ENCODE measurements at places on chromosomes 2 and 18.

DNA sequence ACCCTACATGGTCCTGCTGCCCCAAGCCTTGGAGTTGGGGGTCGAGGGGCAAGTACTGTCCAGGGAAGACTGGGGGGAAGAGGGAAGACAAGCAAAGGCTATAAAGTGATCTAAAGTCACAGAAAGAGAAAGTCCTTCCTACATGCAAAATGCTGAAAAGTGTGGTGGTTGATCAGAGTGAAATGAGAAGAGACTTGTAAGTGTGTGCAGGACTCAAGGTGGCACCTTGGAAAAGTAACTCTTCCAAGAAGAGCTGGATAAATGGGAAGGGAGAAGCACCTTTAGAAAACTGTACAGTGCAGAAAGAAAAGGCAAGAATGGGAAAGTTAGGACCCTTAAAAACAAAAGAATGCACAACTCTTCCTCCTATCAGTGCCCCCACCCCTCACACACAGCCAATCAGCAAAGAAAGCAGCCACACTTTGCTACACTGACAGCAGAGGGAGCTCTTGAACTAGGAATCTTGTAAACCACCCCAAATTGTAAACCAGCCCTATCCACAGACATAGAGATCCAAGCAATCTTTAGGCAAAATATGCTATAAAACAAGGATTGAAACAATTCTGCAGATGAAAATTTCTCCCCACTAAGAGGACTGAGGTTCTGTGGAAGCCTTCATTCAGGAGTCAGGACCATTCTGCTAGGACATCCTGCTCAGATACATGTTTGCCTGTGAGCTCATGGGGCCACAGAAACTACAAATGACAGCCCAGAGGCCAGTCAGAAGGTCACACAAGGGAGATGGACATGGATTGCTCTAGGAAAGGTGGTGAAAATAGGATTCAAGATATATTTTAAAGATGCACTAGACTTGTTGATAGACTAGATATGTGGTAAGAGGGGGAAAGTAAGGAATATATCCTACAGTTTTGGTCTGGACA, 146.4 kb downstream of the FTCDNL1 start:
- no peak for DNase-seq

GRCh38 chr2:200297989-200298388, 8.5 kb upstream of the SPATS2L start:
- DNase-seq: no peak

GRCh38 chr18:63205791-63206252, 113.7 kb downstream of the BCL2 start:
- no peak for DNase-seq

GRCh38 chr2:214264171-214264570, 146.7 kb upstream of the VWC2L start:
- no peak for DNase-seq

GRCh38 chr2:205698286-205699268, 16.3 kb downstream of the NRP2 start:
- DNase-seq: no peak

- DNase-seq: no peak
These were observed 303.1 kb downstream of the TGIF1 start for GRCh38 chr18:3753106-3753505.

DNA sequence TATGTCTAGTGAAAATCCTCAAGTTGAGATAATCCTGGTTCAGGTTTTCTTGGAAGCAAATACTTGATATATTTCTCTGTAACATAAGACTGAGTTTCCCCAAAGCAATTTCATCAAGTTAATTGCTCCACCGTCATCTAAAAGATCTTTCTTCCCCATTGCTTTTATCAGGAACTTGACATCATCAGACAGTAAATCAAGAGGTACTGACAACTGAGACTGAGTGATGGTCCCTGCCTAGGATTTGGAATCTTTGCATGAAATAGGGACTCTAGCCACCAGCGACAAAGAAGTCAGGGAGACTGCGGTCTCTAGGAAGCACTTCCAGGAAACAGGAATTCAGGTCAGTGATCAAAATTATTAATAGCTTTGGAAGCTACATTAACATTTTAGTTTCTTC, 43.4 kb upstream of the SCN1A start:
- DNase-seq: no peak

GRCh38 chr2:148255929-148256328, 235.0 kb downstream of the MBD5 start:
- no peak for DNase-seq

DNA sequence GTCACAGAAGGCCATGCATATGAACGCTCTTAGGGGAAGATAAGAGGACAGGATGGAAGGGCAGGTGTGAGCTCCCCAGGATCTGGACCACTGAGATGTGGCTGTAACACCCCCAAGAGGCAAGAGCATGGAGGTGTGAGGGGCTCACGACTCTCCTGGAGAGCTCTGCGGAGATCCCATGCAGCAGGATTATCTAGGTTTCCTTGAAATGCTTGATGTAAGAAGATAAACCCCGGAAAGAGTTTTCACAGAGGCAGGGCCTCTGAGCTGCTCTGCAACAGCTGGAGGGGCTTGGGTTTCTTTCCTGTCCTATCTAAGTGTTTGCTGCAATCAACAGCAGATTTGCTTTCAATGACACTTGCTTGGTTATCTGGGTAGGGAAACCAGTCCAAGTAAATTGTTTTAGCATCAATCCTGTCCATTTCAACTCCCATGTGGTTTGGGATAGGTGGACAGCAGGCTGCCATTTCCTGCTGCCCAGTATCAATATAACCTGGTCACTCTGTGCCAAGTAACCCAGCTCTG, 138.9 kb downstream of the SMAD2 start:
- no peak for DNase-seq

- DNase-seq: no peak
These were observed 323.9 kb upstream of the RND3 start for GRCh38 chr2:150811259-150811855.

GRCh38 chr2:112187805-112188596, 49.8 kb downstream of the FBLN7 start:
- DNase-seq: peak; percentile 79

- peak; percentile 62 for DNase-seq
These were observed 558 bp downstream of the TTC39C start for GRCh38 chr18:24014986-24015638.

DNA sequence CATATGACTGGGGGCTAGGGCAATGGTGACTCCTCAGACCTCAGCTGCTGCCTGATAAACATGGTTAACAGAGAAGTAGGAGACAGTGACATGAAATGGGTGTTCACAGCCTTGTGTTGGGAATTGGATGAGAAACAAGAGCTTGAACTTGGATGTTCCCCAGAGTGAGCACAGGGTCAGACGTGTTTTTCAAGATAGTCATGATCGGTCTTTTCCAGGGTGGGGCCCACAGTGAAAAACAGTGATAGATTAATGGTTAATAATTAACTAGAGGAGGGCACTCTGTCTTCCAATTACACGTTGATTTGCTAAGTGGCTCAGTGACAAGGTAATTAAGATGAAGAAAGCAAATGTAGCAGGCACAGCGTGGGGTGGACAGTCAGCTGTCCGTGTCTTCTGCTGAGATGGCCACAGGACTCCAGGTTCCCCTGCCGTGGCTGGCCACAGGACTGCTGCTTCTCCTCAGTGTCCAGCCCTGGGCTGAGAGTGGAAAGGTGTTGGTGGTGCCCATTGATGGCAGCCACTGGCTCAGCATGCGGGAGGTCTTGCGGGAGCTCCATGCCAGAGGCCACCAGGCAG, at the start of gene UGT1A3:
Gene UGT1A3 (plus strand): TSS at position 320 of the 579 bp plus-strand sequence. CDS start 85 bp downstream, at position 405.
- DNase-seq: no peak

DNA sequence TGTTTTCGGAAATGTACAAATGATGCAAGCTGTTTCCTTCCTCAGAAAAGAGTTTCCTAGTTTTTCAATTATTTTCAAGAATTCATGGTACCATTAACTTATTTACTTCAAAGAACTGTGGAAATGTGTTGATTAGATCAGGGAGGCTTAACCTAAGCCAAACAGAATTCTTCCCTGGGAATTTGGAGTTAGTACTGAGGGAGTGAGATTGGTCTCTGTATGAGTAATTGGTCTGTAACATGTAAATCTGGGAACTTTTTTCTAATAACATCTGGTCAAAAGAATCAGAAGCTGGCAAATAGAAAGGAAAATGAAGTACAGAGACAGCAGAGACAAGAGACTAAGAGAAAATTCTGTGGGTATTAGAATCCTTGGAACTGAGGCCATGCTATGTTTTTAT, 145.8 kb downstream of the BABAM2 start:
- no peak for DNase-seq

- no peak for DNase-seq
These were observed 3.8 kb upstream of the EPC2 start for GRCh38 chr2:148640767-148641166.

- no peak for DNase-seq
These were observed 51.9 kb upstream of the RMDN2 start for GRCh38 chr2:37873229-37873628.

GRCh38 chr2:159165048-159165447, 121.5 kb downstream of the WDSUB1 start:
- no peak for DNase-seq

GRCh38 chr2:12612168-12612567, 104.6 kb upstream of the TRIB2 start:
- no peak for DNase-seq

DNA sequence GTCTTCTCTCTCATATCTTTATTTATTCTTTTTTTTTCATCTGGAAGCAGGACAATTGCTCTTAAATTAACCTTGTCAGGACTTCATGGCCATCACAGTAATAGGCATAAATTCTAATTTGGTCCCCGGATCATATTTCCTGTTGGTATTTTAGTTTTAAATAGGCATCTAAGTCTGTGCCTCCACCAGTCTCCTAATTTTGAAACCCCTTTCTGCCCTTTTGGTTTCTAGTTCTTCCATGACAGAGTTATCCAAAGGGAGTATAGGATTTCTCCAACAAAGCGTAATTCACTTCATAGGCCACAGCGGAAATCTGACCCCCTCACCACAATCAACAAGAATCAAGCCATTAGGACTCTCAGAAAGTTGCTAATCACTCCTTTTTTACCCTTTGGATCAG, 3.8 kb downstream of the EPHA4 start:
- DNase-seq: no peak

GRCh38 chr18:32276906-32277305, 87.1 kb downstream of the MEP1B start:
- no peak for DNase-seq

DNA sequence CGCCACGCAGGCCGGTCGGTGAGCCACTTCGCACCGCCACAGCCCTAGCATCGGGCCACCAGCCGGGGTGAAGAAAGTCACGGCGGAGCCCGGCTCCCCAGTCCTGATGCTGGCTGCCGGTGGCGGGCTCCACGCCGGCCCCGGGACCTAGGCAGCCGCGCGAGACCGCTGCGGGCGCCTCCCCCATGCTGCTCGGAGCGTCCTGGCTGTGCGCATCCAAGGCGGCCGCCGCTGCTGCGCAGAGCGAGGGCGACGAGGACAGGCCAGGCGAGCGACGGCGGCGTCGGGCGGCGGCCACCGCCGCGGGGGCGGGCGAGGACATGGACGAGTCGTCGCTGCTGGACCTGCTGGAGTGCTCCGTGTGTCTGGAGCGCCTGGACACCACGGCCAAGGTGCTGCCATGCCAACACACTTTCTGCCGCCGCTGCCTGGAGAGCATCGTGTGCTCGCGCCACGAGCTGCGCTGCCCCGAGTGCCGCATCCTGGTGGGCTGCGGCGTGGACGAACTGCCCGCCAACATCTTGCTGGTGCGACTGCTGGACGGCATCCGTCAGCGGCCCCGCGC, 433 bp downstream of the SH3RF3 start:
- peak; percentile 63 for DNase-seq

DNA sequence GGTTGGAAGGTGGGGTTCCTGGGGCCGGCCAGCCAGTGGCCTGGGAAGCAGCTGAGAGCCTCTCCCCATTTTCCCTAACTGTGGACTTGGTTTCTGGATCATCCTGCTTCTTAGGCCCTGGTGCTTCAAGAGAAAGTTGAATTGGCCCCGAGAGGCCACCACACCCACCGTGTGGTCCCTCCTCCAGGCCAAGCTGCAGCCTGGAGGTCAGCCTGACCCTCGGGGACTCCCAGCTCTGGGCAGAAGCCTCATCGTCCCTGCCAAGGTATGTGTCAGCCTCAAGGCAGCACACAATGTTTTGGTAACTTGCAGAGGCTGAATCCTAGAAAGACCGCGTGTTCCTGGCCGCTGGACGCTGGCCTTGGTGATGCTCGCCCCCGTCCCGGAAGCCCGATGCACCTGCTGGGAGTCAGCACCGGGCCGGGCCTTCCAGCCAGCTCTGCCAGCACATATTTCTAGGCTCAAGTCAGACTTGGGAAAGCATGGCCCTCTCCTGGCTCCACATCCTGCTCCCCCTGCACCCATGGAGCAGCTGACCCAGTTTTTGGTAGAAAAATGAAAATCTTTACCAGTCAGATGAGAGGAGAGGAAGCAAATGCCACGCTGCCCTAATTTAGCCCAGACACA, 72.6 kb downstream of the ACTR2 start:
- DNase-seq: no peak

- no peak for DNase-seq
These were observed 44.0 kb downstream of the HK2 start for GRCh38 chr2:74877781-74878433.

GRCh38 chr2:220036431-220036830, 409.0 kb downstream of the SLC4A3 start:
- DNase-seq: no peak

- DNase-seq: no peak
These were observed 6.3 kb downstream of the BOK start for GRCh38 chr2:241564596-241565410.

DNA sequence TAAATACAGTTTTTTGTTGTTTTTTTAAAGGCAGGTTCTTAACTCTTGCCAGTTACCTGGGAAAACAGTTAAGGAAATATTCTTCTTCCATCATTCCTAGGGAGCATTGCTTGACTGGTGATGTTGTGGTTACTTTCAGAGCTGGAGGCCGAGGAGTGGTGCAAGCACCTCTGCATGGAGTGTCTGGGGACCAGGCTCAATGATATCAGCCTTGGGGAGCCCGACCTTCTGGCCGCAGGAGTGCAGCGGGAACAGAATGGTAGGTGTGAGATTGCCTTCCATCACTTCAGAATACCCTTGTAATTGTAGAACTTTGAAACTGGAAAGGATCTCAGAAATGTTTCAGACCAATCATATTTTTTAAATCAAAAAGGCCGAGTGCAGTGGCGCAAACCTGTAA, 270.1 kb downstream of the CD226 start:
- no peak for DNase-seq
